ENCODE measurements at places on chromosomes 5 and 9.

- no peak for DNase-seq
Observed at GRCh38 chr9:129995409-129996160, 47.4 kb downstream of the FNBP1 start.

DNA sequence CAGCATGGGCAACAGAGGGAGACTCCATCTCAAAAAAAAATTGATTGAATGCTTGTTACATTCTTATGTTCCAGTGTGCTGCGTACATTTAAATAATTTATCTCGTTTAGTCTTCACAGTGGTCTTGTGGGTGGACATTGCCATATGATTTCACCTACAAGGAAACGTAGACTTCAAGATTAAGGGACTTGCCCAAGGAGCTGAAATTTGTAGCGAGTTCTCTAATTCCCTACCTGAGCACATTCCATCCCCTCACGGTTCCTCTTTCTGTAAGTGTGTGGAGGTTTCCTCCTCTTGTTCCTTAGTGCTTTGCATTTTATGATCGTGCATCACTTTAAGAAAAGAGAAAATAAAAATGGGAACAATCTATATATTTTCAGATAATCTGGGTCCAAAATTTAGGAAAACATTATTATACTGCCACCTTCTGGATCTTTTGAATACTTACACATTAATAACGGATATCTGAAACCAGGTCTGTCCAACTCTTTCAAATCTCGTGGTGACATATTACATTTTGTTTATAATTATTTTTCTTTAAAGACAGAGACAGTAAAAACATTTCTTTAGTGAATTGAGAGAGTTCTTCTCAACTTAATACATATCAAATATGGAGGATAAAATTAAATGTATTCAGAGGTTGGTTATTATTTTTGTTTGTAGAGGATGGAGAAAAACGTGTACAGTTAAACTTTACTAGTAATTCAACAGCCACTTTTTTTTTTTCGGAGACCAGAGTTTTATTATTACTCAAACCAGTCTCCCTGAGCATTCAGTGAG is 29.9 kb upstream of the C7 start:
- no peak for DNase-seq

DNA sequence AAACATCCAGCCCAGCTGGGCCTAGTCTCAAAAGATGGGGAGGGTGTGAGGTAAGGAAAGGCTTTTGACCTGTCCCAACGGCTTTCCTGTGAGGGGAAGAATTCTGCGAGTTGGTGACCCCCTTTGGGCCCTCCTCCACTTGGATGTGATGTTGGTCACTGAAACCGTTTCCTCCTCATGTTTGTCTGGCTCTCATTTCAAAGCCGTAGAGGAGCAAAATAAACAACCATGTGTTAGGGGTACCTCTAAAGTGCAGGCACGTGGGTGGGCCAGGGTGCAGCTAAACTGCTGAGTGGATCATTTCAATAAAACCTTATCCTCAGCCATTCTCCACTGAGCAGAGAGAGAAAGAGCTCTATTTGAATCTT is 84.3 kb upstream of the MELK start:
- peak; percentile 8 for DNase-seq

DNA sequence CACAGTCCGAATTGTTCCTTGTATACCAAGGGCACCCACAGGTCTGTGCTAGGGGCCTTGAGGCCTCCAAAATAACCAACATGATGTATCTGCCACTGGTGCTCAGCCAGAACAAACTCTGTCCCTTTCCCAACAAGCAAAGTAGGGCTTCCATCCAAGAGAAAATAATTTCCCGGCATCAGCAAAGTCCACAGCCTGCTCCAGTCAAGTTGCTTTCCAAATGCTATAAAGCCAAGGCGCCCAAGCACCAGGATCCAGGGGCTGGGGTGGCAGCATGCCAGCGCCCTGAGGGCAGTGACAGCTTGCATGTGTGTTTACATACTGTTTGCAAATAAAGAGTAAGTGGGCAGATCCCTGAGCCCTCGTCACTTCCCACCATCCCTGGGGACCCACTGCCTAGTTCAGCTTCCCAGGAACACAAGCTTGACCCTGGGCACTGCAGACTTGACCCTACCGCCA is 155.9 kb downstream of the ERCC6L2 start:
- DNase-seq = no peak

GRCh38 chr5:43227655-43228054 is 35.6 kb downstream of the NIM1K start:
- no peak for DNase-seq

DNA sequence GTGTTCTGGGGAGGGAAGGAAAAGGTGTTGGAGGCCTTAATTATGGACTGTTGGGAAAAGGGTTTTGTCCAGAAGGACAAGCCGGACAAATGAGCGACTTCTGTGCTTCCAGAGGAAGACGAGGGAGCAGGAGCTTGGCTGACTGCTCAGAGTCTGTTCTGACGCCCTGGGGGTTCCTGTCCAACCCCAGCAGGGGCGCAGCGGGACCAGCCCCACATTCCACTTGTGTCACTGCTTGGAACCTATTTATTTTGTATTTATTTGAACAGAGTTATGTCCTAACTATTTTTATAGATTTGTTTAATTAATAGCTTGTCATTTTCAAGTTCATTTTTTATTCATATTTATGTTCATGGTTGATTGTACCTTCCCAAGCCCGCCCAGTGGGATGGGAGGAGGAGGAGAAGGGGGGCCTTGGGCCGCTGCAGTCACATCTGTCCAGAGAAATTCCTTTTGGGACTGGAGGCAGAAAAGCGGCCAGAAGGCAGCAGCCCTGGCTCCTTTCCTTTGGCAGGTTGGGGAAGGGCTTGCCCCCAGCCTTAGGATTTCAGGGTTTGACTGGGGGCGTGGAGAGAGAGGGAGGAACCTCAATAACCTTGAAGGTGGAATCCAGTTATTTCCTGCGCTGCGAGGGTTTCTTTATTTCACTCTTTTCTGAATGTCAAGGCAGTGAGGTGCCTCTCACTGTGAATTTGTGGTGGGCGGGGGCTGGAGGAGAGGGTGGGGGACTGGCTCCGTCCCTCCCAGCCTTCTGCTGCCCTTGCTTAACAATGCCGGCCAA is 19.1 kb downstream of the PTGES2 start:
- DNase-seq = no peak

- no peak for DNase-seq
Observed at GRCh38 chr9:122394265-122395125, 23.7 kb downstream of the PTGS1 start.

DNA sequence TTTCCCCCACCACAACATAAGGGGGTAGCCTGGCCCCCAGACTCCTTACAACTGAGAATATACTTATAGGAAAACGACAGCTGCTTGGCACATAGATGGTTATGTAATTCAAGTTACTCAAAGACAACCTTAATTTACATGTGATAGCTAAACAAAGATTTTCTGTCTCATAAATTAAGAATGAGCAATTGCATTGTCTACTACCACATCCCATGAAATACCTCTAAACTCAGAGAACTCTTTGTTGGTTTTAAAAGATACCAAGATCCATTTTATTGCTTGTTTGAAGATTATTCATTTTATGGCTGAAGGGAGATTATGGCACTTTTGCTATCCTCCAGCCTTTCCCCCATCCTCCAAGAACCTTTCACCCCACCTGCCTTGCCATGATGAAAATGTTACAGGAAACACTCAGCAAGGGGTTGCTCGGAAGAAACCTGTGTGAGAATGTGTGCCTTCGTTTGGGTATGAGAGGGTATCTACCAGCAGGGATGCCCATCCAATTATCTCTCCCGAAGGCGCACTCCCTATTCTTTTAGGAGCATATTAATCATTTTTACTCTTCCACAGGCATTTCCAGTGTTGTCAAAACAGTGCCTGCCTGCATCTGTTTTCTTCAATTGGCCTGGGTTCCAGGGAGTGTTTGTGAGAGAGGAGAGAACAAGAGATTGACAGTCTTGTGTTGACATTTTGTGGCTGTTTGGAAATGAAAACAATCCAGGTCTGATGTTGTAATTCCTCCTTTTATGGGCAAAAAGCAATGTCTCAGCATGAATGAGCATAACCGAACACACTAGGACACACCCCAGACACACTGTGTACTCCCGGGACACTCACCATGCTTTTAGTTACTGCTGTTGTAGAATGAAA is 208.0 kb upstream of the ANKRD55 start:
- no peak for DNase-seq

GRCh38 chr9:114478871-114479270 is 26.4 kb downstream of the WHRN start:
- DNase-seq = no peak

All from T-helper 17 cell (primary cell).